ENCODE measurements at places on chromosomes 12 and 14. TPM values are rescaled to one million over a fixed set of nuclear protein-coding genes. Genes with fewer than 3 reads are reported as not detected.

- H3K4me3 ChIP-seq = no peak overlapping the region
- H3K27ac ChIP-seq = no peak overlapping the region
- H3K4me1 ChIP-seq = no peaks in the 10 kb centered on the region
- peaks cover 17% of the 10 kb centered on the region for H3K27me3 ChIP-seq
These were observed 22.3 kb downstream of the MSRB3 start for GRCh38 chr12:65300679-65301349.

Gene PTPRQ
- total RNA-seq = not detected

GRCh38 chr12:1234073-1234472 is 243.1 kb downstream of the ERC1 start:
- peaks cover 4% of the 10 kb centered on the region for H3K4me1 ChIP-seq
- H3K27me3 ChIP-seq = no peaks in the 10 kb centered on the region
- DNase-seq = no peak
- H3K36me3 ChIP-seq = peaks cover 8% of the 10 kb centered on the region
- no peak overlapping the region for H3K27ac ChIP-seq

Gene EFS
- total RNA-seq = not detected

Gene CRIP1
- total RNA-seq = 182 TPM

DNA sequence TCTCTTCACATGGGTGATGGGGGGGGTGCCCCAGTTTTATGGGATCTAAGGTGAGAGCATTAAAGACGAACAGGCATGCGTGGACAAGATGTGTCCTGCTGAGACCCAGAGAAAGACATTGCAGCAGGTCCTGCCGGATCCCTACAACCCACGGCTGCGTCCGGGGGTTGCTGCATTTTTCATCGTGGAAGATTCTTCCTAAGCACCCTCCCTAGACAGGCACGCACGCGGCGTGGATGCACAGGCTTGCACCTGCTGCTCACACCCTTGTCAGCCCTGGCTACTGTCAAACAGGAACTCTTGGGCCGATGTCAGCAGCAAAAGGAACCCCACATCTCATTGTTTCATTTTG is 280.6 kb upstream of the RTL1 start:
- peaks cover 2% of the 10 kb centered on the region for H3K27me3 ChIP-seq
- DNase-seq = no peak
- no peaks in the 10 kb centered on the region for H3K4me1 ChIP-seq
- H3K36me3 ChIP-seq = no peaks in the 10 kb centered on the region
- no peak overlapping the region for H3K27ac ChIP-seq

Gene NANOG
- not detected for total RNA-seq

DNA sequence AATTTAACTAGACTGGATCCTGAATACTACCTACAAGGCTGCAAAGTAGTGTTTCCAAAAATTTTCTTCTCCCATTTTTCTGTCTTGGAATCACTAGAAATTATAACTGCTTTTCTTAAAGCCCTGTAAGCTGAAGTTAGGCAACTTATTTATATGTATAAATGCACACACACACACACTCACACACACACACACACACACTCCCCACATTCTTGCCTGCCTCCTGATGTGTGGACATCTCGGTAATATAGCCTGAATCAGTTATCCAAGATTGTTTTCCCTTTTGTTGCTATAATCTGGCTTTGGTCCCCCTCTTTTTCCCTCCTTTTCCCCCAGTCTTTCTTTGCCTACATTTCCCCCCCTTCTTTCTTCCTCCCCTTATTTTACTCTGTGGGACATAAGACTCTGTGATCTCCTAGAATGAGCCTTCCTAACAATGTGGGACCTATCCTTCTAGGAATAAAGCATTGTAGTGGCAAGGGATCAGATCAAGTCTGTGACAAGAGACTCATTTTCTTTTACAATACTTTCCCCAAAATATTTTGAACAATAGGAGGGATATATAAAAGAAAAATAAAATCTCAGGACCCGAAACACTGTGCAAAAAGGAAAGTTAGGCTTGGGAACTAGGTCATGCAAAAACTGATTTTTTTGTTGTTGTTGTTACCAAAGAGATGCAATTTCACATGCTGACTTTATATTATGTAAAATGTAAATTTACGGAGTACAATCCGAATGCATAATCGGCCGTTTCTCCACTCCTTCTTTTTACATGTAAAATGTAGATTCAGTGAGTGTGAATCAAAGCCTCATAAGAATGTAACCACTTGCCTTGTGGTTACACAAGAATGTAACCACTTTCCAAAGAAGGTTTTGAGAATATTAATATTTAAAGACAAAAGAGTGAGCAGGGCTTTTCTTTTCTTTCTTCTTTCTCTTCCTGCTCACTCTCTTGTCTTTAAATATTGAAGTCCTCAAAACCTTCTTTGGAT is 26.3 kb upstream of the CD69 start:
- peaks cover 45% of the 10 kb centered on the region for H3K4me1 ChIP-seq
- peaks cover 8% of the 10 kb centered on the region for H3K36me3 ChIP-seq
- DNase-seq = no peak
- H3K4me3 ChIP-seq = no peak overlapping the region

Gene PPFIBP1
- 15.6 TPM for total RNA-seq

GRCh38 chr12:81294325-81295190 is 216.7 kb downstream of the ACSS3 start:
- no peak overlapping the region for H3K27ac ChIP-seq
- H3K36me3 ChIP-seq = no peaks in the 10 kb centered on the region
- DNase-seq = no peak
- no peaks in the 10 kb centered on the region for H3K4me1 ChIP-seq
- H3K4me3 ChIP-seq = no peak overlapping the region

DNA sequence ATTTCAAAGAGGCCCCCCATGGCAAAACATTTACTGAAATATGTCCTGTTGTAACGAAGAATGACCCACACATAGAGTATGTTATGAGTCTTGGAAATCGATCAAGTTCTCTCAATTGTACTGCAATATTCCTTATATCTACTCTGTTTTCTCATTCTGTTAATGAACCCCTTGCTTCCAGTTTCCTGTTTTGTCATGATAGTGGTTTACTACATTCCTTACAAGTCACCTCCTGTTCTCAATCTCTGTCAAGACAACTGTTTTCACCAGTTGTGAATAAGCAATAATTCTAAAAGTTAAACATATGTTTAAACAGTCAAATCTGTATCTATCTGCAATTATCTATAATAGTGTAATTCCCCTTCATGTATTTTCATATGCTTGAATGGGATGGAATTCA is 16.4 kb upstream of the ARID2 start:
- H3K27ac ChIP-seq = no peak overlapping the region
- DNase-seq = no peak
- H3K27me3 ChIP-seq = no peaks in the 10 kb centered on the region
- peaks cover 9% of the 10 kb centered on the region for H3K4me1 ChIP-seq

- no peak overlapping the region for H3K4me3 ChIP-seq
- no peaks in the 10 kb centered on the region for H3K36me3 ChIP-seq
These were observed 250.2 kb downstream of the GPHN start for GRCh38 chr14:66758031-66758613.

Gene ARID4A
- 20.3 TPM for total RNA-seq
